ENCODE measurements at places on chromosomes 2 and 18.
A peak's percentile ranks its signal among the peaks of the same experiment; 100 is the strongest.

DNA sequence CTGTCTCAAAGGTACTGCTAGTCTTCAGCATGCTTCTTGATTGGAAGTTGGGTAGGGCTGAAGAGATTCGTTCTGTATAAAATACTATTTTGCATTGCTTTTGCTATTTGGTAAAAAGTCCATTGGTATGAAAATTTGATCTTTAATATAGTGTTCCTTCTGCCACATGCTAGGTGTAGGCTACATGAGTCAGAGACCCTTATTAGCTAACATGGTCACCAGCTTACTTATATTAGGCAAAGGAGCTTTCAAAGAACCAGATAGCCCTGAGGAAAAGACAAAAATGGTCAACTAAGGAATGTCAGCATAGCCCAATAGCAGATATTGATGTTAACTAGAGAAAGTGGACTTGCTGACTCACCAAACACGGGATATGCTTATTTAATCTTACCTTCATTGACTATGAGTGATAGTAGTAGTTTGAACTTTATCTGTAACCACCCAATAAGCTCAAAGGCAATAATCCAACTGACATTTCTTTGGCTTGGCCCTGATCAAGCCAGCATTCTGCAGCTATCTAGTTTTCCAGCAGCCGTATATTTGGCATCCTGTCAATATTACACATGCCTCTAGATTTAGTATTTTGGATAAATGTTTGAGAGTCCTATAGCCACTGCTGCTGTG lies 110.0 kb downstream of the TPGS2 start:
- no peaks in the 10 kb centered on the region for H3K27me3 ChIP-seq
- H3K36me3 ChIP-seq = no peaks in the 10 kb centered on the region
- H3K27ac ChIP-seq = no peak overlapping the region
- H3K4me1 ChIP-seq = no peaks in the 10 kb centered on the region
- no peak overlapping the region for H3K4me3 ChIP-seq

- H3K36me3 ChIP-seq = no peaks in the 10 kb centered on the region
- DNase-seq = no peak
- H3K27ac ChIP-seq = no peak overlapping the region
- no peaks in the 10 kb centered on the region for H3K27me3 ChIP-seq
- no peak overlapping the region for H3K4me3 ChIP-seq
Measured at GRCh38 chr2:23419171-23420090, 34.5 kb downstream of the KLHL29 start.

DNA sequence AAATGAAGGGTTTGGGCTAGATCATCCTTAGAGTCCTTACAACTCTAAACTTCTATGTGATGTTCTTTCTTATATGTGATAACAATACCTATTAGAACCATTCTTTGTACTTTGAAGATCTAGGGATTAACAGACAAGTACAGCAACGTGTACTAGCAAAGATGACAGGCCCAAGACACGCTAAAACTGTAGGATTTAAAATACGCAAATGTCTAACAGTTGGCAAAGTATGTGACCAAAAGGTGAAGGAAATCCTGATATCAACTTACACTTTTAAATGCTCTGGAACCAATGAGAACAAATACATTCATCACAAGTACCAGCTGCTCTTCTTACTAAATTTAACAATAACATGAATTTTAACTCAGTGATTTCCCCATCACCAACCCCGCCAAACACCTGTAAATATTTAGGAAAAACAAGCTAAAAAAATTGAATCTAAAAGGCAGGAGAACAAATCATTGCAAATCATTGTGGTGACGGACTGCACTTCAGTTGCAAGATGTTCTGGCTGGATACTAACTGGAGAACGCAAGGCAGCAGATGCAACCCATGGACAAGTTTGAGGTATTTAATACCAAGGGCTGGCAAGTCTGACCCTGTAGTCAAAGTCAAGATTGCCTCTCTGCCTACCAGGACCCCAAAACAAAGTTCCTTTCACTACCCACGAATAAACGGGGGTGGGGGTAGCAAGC lies 1.4 kb downstream of the ANKRD44 start:
- H3K36me3 ChIP-seq = no peaks in the 10 kb centered on the region
- peak overlapping the region; percentile 85 for H3K4me3 ChIP-seq
- peaks cover 53% of the 10 kb centered on the region for H3K4me1 ChIP-seq
- H3K27me3 ChIP-seq = no peaks in the 10 kb centered on the region

DNA sequence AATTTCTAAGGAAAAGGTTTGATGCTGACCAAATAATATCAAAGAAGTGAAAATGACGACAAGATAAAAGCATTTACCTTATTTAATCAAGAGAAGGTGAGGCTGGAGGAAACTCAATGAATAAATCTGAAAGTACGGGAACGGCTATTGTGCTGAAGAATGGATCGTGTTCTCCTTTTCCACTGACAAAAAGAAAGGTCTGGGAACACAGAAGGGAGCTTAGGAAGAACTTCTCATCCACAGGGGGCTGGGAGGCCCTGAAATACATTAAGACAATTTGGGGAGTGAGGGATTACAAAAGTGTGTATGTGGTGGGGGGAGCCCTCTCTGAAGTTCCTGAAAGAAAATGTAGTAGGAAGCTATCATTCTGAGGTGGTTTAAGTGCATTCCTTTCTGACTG lies 582.3 kb downstream of the SLC4A3 start:
- H3K4me1 ChIP-seq = no peaks in the 10 kb centered on the region
- H3K4me3 ChIP-seq = no peak overlapping the region
- no peaks in the 10 kb centered on the region for H3K27me3 ChIP-seq

- H3K4me1 ChIP-seq = no peaks in the 10 kb centered on the region
- H3K36me3 ChIP-seq = no peaks in the 10 kb centered on the region
- DNase-seq = no peak
- H3K27ac ChIP-seq = no peak overlapping the region
- no peak overlapping the region for H3K4me3 ChIP-seq
Measured at GRCh38 chr2:36487947-36488346, 110.0 kb downstream of the FEZ2 start.

GRCh38 chr2:138365581-138365980 lies 136.0 kb upstream of the SPOPL start:
- no peak overlapping the region for H3K27ac ChIP-seq
- no peaks in the 10 kb centered on the region for H3K27me3 ChIP-seq
- H3K4me1 ChIP-seq = no peaks in the 10 kb centered on the region
- no peak overlapping the region for H3K4me3 ChIP-seq
- H3K36me3 ChIP-seq = no peaks in the 10 kb centered on the region

GRCh38 chr2:228072669-228073068 lies 108.8 kb downstream of the SPHKAP start:
- no peaks in the 10 kb centered on the region for H3K36me3 ChIP-seq
- H3K27ac ChIP-seq = no peak overlapping the region
- H3K4me3 ChIP-seq = no peak overlapping the region
- no peak for DNase-seq
- H3K4me1 ChIP-seq = no peaks in the 10 kb centered on the region
- H3K27me3 ChIP-seq = no peaks in the 10 kb centered on the region

DNA sequence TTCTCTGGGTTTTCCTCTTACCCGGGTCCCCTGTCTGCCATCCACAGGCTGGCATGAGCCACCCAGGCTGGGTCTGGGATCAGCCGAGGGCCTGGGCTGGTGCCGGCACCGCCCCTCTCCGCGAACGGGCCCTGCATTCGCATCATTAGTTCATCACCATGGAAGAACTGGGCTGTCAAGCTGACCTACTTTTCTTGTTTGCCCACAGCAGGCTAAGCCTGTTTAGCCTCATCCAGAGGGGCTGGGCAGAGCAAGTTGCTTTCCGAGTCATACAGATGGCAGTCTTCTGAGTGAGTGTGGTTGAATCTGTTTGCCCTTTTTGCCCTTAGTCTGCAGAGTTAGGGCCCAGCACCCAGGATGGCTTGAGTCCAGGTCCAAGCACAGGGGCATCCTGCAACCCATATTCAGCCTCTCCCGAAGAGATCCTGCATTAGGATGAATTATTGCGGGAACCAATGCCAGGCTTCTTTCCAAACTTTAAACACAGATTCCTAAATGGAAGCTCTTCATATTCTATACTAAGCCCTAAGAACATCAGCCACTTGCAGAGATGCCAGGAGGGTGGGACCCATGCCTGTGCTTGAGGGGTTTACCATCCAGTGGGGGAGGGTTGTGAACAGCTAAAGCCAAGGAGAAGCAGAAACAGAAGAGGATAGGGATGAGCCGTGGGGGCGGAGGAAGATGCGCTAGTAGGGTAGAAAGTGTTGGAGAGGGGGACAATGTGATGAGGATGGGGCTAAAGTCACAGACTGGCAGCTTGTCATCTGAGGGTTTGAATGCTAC lies 68.0 kb downstream of the NPAS2 start:
- H3K36me3 ChIP-seq = no peaks in the 10 kb centered on the region
- H3K27ac ChIP-seq = no peak overlapping the region
- no peaks in the 10 kb centered on the region for H3K27me3 ChIP-seq
- DNase-seq = no peak
- no peak overlapping the region for H3K4me3 ChIP-seq

- no peaks in the 10 kb centered on the region for H3K36me3 ChIP-seq
- H3K27me3 ChIP-seq = no peaks in the 10 kb centered on the region
- H3K4me1 ChIP-seq = no peaks in the 10 kb centered on the region
- no peak overlapping the region for H3K4me3 ChIP-seq
Measured at GRCh38 chr2:58101500-58101899, 54.9 kb downstream of the VRK2 start.

DNA sequence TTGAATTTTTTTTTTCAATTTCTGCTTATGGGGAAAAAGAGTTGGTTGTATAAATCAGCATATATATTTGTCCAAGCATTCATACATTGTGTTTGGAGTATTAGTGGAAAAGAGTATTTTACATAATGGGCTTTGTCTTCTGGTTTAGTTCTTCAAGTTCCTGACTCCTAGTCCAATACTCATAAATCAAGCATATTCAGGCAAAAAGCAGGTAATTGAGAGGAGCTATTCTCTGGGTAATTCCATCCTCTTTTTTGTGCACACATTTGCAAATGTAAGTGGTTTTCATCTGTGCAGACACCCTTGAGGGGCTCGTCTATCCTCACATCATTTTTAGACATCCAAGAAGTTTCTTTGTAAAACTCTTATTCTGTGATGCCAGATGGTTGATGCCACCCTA lies 337.2 kb downstream of the ARHGAP15 start:
- H3K4me1 ChIP-seq = no peaks in the 10 kb centered on the region
- no peaks in the 10 kb centered on the region for H3K27me3 ChIP-seq
- no peak for DNase-seq
- no peak overlapping the region for H3K4me3 ChIP-seq
- H3K36me3 ChIP-seq = no peaks in the 10 kb centered on the region

- no peaks in the 10 kb centered on the region for H3K36me3 ChIP-seq
- no peak overlapping the region for H3K27ac ChIP-seq
- no peak overlapping the region for H3K4me3 ChIP-seq
- H3K27me3 ChIP-seq = no peaks in the 10 kb centered on the region
- no peak for DNase-seq
Measured at GRCh38 chr18:72174972-72175649, 369.0 kb downstream of the CBLN2 start.

GRCh38 chr2:177405029-177405692 lies 12.6 kb downstream of the AGPS start:
- H3K4me3 ChIP-seq = no peak overlapping the region
- DNase-seq = no peak
- H3K36me3 ChIP-seq = no peaks in the 10 kb centered on the region
- no peaks in the 10 kb centered on the region for H3K27me3 ChIP-seq

DNA sequence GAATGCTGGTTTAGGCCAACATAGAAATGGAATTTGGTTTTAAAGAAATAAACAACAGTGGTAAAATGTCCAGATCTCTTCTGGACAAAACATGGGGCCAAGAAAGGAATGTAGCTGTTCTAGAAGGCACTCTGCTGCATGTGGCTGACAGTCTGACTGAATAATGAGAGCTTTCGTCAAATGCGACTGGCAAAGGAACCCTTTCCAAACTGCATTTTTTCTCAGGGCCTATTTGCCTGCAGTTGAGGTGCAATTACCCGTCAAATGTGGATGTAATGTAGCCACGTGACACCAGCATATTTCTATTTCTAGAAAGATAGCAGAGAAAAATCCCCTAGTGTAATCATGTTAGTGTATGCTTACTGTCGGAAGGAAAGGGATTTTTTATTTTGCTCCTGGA lies 741.2 kb downstream of the NRXN1 start:
- H3K4me1 ChIP-seq = no peaks in the 10 kb centered on the region
- H3K4me3 ChIP-seq = no peak overlapping the region
- H3K36me3 ChIP-seq = no peaks in the 10 kb centered on the region
- no peaks in the 10 kb centered on the region for H3K27me3 ChIP-seq
- no peak for DNase-seq

DNA sequence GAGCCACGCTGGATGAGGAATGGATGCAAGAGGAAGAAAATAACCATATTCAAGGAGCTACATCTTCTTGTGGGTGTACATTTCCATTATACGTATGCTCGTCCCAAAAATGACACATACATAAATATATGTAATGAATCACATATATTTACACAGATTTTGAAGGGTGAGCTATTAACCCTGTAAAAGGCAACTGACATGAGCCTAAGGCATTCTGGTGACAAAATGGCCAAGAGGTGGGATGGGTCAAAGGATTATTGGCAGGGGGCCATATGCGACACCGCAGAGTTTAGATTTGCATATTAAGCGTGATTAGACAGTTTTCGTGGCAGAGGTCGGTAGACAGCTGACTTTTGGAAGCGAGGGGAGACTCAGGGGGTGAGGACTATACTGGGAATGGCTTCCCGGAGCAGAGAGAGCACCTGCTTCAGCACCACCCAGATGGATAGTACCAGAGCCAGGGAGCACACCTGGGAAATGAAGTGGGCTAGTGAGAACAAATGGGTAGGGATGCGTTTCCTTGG lies 431 bp upstream of the CNRIP1 start:
- H3K27me3 ChIP-seq = peaks cover 17% of the 10 kb centered on the region
- H3K4me3 ChIP-seq = no peak overlapping the region
- H3K27ac ChIP-seq = no peak overlapping the region
- DNase-seq = no peak

DNA sequence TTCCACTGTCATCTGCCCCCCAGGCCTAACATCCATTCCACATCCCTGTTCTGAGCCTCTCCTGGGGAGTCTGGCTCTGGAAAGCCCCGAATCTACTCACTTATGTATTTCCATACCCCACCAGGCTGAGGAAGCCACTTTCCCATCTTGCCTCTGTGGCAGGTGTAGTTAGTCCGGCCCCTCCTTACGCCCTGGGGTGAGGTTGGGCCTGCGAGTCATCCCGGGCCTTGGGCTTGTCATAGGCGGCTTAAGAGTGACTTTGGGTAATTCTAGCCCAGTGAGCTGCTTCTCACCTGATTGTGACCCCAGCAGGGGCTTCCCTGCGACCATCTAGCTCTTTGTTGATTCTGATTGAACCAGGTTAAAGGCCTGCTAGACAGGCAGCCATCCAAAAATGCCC lies 21.1 kb downstream of the PCARE start:
- H3K4me1 ChIP-seq = no peaks in the 10 kb centered on the region
- H3K27ac ChIP-seq = no peak overlapping the region
- no peaks in the 10 kb centered on the region for H3K36me3 ChIP-seq
- DNase-seq = no peak

DNA sequence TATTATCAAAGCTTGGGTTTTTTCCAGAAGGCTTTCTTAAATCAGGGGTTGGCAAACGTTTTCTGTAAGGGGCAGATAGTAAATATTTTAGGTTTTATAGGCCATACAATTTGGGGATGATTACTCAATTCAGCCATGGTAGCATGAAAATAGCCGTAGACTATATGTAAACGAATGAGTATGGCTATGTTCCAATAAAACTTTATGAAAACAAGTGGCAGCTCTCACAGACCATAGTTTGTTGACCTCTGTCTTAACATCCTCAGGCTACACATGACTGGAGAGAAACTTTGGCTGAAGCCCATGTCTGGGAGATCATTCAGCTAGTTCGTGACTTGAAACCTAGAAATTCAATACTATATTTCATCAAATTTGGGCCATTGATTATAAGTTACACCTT lies 30.2 kb downstream of the UGP2 start:
- H3K27ac ChIP-seq = no peak overlapping the region
- H3K4me3 ChIP-seq = no peak overlapping the region
- DNase-seq = no peak

- no peak overlapping the region for H3K27ac ChIP-seq
- no peaks in the 10 kb centered on the region for H3K4me1 ChIP-seq
- H3K4me3 ChIP-seq = no peak overlapping the region
- no peak for DNase-seq
Measured at GRCh38 chr2:212711856-212712255, 173.3 kb upstream of the ERBB4 start.
